ENCODE measurements at places on chromosomes 7 and 10.
A peak's percentile ranks its signal among the peaks of the same experiment; 100 is the strongest.

DNA sequence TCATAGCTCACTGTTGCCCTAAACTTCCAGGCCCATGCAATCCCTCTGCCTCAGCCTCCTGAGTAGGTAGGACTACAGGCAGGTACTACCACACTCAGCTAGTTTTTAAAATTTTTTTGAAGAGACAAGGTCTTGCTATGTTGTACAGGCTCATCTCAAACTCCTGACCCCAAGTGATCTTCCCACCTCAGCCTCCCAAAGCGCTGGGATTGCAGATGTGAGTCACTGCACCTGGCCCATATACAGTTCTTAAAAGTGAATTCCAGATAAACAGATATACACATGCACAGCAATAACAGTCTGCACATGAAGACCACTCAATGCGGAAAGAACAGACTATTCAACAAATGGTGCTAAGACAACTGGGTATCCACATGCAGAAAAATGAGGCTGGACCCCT lies 67.8 kb downstream of the SRPK2 start:
- no peak for DNase-seq

DNA sequence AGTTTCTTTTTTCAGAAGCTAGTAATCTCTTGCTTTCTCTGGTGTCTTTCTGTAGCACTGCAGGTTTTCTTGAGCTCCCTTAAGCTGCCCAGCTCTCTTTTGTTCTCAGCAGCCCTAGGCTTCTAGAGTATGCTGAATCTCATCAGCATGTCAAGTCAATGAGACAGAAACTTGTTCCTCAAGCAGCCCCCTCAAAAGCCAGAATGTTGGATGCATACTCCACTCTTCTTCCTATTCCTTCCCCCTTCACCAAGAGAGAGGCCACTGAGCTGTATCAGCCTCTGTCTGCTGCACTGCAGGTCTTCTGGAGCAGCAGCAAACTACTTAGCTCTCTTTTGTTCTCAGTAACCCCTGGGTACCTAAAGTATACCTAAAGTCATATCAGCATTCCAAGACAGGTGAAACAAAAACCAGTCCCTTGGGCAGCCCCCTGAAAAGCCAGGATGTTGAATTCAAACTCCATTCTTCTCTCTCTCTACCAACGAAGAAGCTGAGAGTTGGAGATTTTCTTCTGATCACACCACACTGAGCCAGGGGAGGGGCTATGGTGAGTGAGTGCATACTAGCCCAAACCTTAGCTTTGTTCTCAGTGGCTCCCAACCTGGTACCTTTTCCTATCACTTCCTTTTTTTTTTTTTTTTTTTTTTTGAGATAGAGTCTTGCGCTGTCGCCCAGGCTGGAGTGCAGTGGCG lies 73.3 kb upstream of the WAC start:
- DNase-seq, result no peak

DNA sequence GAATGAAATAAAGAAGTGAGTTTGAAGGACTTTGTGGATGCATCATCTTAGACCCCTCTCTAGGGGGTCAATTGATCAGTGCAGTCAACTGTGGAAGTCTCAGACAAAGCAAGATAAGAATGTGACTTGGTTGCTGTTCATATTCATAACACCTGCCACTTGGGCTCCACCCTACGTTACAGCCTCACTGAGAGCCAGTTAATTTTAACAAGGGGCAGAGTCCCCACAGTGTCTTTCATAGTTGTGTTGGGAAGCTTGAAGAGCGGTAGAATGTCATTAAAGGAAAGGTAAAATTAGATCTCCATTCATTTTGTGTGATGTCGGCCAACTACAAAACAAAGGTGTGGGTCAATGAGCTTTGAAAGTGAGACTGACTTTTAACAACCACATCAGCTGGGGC lies 442.1 kb upstream of the C7orf33 start:
- no peak for DNase-seq

- DNase-seq, result peak; percentile 43
Measured at GRCh38 chr7:47337531-47337930, 244.4 kb downstream of the TNS3 start.

GRCh38 chr10:17386616-17387075 lies 67.7 kb downstream of the ST8SIA6 start:
- DNase-seq, result peak; percentile 45

GRCh38 chr7:25628446-25628845 lies 400.2 kb upstream of the NPVF start:
- DNase-seq, result no peak

- DNase-seq, result peak; percentile 71
Measured at GRCh38 chr10:126749015-126749655, 78.6 kb upstream of the C10orf90 start.

- DNase-seq, result no peak
Measured at GRCh38 chr10:97069576-97070362, 116.0 kb downstream of the SLIT1 start.

- DNase-seq, result no peak
Measured at GRCh38 chr7:11239316-11239715, 265.6 kb downstream of the PHF14 start.

DNA sequence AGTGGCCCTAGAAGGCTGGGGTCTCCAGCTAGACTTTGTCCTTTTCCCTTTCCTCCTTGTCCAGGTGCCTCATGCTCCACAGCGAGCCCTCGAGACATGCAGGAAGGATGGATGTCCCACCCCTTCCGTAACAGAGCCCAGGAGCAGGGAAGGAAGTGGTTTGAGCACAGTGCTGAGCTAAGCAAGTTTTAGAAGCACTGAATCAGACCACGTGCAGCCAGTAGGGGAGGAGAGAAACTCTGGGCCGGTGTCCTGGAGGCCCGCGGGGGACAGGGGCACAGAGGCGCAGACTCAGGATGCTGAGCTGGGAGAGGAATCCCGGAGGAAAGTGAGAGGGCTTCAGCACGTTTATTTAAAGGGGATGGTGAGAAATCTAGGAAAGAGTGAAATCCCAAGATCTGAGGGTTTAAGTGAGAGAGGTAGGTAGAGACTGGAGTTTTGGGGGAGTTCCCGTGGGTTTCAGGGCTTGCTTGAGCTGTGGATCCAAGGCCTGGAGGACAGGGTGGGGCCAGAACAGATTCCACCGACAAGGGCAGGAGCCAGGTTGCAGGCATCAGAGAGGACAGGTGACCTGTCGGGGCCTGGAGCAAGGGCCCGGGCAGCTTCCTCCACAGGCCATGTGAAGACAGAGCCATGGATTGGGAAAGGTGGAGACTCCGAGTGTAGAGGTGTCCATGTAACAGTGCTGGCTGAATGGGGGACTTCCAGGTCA lies 4.4 kb upstream of the IRF5 start:
- no peak for DNase-seq

DNA sequence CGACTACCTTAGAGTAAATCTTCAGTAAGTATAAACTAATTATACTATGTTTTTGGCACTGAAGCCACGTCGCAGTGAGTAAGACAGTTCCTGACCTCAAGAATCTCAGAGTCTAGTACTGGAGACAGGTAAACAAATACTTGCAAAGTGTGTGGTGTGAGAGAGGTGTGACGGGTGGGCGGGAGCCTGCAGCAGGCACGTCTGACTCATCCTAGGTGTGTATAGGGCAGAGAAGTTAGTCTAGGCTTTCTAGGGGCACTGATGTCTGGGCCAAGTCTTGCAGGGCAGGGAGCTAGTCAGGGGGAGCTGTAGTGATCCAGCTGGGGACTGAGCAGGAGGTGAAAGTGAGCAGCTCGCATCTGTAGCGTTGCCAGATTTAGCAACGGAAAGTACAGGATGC lies 35.9 kb upstream of the SFTPD start:
- no peak for DNase-seq

DNA sequence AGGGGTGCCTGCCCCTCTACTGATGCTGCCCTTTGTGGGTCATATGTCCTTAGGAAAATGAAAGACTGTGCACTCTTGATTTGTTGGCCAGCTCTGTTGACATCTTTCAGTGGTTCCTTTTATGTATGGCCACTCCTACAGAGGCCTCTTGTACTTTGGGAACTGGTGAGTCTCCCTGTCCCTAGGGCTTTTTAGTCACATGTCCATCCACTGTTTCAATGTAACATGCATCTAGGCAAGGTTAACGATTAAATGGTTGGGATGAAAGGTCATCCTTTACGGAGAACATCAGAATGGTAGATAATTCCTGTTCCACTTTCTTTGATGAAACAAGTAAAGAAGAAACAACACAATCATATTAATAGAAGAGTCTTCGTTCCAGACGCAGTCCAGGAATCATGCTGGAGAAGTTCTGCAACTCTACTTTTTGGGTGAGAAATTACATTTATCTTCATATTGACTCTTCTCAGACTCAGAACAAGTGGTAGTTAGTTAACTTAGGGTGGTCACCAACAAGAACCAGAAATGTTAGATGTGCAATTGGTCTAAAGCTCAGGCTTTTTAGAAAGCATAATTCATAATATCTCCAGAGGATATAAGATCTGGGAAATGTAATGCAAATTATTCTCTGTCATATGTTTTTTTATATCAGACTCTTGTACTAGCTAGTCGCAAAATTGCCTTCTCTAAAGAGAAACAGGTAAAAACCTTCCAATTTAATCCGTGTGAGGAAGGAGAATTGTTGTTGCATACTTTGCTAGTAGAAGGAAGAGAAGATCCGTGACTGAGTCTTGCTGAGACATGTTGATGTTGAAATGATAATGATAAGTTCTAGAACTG lies at the start of gene ABCC2:
ABCC2 (plus strand) TSS at position 194 of the 840 bp plus-strand sequence; CDS start at position 399, 205 bp downstream.
- DNase-seq, result peak; percentile 70

DNA sequence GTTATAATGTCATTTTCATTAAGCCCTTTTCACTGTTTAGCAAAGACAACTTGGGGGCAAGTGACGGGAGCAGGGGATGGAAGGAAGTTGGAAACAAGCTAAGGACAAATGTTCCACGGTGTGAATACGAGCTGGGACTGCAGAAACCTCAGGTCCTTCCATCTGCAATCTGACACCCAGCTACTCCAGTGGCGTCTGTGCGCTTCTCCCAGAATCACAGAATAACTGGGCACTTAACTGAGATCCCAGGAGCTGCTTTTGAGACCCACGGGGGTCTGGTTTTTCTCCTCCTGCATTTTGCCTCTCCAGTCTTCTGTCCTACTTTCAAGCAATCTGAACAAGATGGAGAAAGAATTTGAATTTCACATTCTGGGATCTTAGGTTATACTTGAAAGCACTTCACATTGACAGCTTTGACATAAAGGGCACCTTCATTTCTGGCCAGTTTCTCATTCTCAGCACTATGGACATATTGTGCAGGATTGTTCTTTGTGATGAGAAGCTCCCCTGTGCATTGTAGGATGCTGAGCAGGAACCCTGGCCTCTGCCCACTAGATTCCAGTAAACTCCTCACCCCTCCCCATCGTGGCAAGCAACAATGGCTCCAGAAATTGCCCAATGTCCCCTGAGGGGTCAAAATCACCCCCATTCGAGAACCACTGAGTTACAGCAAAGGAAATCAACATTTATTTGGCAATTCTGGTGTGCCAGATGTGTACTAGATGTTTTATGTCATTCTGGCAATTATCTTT lies 194.1 kb downstream of the CACNB2 start:
- DNase-seq, result no peak

Measured in left lobe of liver (tissue), 2 donors.